ENCODE measurements at places on chromosomes 12 and 14.

- no peak for DNase-seq
Observed at GRCh38 chr14:38567703-38568102, 311.8 kb upstream of the CLEC14A start.

- no peak for DNase-seq
Observed at GRCh38 chr14:96215452-96216244, 11.0 kb downstream of the BDKRB2 start.

- no peak for DNase-seq
Observed at GRCh38 chr12:105018776-105019175, 32.7 kb downstream of the NOPCHAP1 start.

DNA sequence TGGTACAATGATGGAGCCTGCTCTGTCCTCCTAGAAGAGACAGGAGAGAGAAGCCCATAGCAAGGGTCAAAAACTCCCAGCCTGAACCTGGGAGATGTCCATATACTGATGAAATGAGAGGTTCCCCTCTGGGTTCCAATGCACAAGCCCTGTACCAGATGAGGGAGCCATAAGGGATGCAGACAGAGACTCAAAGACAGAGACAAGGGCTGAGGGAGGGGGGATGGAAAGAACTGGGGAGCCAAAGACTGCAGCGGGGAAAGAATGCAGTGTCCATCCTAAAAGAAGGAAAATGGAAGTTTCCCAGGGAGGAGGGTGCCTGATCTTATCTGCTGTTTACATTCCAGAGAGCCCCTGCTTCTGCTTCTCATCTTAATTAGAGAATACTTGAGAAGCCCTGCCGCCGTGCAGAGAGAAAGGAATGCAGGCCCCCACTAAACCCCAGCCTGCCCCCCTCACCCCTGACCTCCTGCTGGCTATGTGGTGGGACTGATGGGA is 27.7 kb downstream of the KRT18 start:
- DNase-seq: no peak

DNA sequence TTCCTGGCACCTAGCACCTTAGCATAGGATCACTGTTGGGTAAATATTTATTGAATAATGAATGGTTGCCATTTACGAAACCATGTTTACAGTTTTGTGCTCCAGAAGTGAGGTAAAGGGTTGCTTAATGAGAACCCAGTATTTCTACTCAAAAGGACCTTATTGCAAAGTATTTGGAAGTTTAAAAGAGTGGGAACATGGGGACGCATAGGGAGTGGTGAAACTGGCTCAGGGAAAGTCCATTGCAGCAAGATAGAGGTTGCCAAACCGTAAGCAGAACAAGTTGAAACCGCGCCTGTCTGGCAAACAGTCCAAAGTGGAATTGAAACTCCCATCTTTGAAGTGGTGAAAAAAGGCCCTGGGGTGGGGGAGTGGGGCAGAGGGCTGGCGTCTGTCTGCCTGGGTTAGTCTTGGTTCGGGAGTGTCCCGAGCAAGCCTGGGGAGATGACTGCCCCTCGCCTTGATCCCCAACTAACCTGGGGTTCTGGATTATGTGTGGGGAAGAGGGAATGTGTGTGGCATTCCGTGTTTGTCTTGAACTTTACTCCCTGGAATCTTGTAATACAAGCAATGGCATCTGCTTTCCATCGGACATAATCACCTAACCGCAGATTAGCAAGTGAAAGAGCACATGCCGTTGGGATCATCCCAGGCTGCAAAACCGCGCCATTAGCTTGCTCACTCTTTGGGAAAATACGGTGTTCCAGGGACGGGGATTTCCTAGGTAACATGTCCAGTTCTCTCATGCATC is 7.2 kb downstream of the ALDH2 start:
- no peak for DNase-seq

GRCh38 chr12:4277857-4278256 is 4.3 kb downstream of the CCND2 start:
- no peak for DNase-seq

- DNase-seq: no peak
Observed at GRCh38 chr14:96847451-96847850, 50.3 kb downstream of the VRK1 start.

- no peak for DNase-seq
Observed at GRCh38 chr12:125467363-125467762, 402.1 kb downstream of the AACS start.

- no peak for DNase-seq
Observed at GRCh38 chr12:69039911-69040310, 106.9 kb upstream of the CPM start.

All from activated T-helper 1 cell treated with Interleukin-2 at 50 U/mL for 16 hours (primary cell).